ENCODE measurements at places on chromosomes 6 and 20. TPM values are rescaled to one million over a fixed set of nuclear protein-coding genes. Genes with fewer than 3 reads are reported as not detected.

DNA sequence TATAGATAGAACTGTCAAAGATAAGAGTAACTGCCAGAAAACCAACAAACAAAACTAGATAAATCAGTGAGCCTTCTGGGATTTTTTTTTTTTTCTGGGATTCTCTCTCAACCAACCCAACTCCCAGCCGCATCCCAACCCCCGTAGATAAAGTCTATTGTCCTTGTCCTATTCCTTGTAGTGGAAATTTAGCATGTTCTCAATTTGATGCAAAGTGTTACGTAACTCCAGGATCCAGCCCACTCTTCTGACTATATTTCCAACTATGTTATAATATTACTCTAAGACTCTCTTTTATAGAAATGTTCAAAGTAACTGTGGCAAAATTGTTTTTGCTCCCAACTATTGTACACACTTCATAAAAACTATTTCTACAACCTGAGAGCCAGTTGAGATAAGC is 15.4 kb upstream of the CDYL start:
- no peak for DNase-seq

DNA sequence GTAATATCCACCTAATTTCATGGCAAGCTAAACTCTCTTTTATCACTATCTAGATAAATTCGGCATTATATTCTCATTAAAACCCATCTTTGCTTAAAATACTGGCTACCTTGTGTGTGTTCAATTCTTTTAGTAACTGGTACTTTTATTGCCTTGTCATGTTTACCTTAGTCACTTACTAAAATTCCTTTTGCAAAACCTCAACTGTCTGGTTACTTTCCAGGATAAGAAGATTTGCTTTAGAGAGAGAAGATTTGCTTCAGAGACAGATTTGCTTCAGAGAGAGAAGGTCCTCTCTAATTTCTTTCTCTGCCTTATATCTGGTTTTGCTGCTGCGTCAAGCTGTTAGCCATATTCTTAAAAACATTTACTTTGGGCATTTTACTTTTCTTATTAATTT is 151.5 kb upstream of the MLIP start:
- no peak for DNase-seq

- DNase-seq: no peak
Measured at GRCh38 chr6:129609635-129610034, 100.3 kb downstream of the ARHGAP18 start.

- DNase-seq: no peak
Measured at GRCh38 chr6:53498649-53499048, 46.3 kb downstream of the GCLC start.

GRCh38 chr20:53427951-53428350 is 165.7 kb downstream of the ZNF217 start:
- no peak for DNase-seq

DNA sequence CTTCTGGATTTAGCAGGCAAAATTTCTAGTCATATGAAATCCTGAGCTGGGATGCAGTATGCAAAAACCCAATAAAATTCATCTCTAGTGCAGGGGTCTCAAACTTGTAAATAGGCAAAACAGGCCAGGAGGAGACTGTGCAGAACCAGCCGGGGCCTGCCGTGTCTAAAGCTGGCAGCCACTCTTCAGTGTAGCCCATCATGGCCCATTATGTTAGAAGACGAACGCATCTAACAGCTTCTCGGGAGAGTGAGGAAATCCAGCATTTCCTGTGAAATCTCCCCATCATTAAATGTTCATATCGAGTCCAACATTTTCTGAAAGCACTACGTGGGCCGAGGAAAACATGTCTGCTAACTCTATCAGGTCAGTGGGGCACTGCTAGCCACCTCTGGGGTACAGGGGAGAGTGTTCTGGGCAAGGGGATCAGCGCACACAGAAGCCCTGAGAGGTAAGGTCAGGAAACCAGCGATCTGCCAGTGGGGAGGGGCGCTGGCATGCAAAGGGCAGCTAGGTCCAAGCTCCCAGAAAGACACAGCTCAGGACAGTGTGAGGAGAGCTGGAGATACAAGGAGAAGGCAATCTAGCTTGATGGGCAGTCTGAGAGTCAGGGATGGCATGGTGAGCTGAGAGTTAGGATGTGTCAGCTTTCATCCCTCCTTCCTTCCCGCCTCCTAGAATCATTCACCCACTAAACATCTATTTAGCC is 144.2 kb downstream of the PREX1 start:
- DNase-seq: no peak

- DNase-seq: no peak
Measured at GRCh38 chr6:99145738-99146137, 198.0 kb upstream of the FBXL4 start.

The SYTL3 gene
- 0.80 TPM for polyA plus RNA-seq

The DAAM2 gene
- not detected for polyA plus RNA-seq

The TSHZ2 gene
- polyA plus RNA-seq: 0.77 TPM

The ADGB gene
- not detected for polyA plus RNA-seq

Measured in foreskin keratinocyte (primary cell).